ENCODE measurements at places on chromosomes 16 and 17.

- no peak for DNase-seq
Observed at GRCh38 chr17:74754832-74755231, 6.4 kb downstream of the NHERF1 start.

DNA sequence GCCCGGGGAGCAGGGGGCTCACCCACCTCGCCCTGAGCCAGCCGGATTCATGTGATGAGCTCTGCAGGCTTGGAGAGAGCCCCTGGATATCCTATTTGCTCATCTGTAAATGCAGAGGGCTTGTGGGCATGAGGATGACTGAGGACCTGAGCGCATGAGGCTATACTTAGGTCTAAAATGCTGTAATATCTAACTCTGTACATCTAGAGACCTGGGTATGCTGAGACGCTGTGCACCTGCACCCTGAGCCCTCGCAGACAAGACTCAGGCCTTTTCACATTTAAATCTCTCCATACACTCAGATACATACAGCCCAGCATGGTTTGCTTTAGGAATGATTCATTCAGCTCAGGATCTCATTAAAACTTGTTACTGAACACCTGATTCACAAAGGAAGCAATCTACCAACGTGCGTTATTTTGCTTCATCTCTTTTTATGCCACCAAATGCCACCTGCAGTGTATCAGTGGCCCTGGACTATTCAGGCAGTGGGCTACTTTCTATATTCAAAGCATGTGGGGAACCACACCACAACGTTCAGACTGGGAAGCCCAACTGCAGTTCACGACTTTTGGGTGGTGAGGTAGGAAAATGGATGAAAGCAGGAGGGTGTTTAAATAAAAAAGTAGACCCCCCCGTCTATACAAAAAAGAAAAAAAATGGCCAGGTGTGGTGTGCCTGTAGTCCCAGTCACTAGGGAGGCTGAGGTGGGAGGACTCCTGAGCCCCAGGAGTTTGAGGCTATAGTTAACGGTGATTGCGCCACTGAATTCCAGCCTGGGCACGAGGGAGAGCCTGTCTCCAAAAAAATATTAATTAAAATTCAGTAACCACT is 12.0 kb downstream of the USP7 start:
- DNase-seq: no peak

GRCh38 chr16:53922807-53923571 is 219.0 kb downstream of the FTO start:
- no peak for DNase-seq

DNA sequence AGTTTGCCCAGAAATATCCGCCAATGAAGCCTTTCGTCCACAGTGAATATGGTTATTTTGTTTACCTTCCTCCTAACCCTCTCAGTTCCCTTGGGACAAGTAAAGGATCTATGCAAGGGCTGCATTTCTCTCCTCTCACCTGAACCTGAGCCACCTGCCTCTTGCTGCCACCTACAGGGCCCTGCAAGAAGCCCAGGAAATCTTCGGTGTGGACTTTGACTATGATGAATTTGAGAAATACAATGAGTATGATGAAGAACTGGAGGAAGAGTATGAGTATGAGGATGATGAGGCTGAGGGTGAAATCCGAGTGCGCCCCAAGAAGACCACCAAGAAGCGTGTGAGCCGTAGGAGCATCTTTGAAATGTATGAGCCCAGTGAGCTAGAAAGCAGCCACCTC is 14.0 kb downstream of the SUPT6H start:
- no peak for DNase-seq

- DNase-seq: no peak
Observed at GRCh38 chr17:38663964-38664644, 10.7 kb downstream of the EPOP start.

DNA sequence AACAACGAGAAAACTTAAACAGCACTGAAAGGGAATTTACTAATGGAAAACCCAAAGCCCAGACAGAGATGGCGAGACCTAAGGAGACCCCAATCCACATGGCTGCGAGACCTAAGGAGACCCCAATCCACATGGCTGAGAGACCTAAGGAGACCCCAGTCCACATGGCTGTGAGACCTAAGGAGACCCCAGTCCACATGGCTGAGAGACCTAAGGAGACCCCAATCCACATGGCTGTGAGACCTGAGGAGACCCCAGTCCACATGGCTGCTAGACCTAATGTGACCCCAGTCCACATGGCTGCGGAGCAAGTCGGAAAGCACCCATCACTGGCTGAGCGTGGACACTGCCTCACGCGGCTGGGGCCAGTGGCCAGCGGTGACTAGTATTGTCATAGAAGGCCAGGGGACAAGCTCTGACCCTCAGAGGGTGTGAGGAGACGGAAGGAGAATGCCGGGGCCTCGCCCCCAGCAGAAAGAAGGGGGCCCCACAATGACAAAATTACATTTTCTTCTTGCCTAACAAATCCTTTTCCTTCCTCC is 241.8 kb downstream of the C16orf95 start:
- no peak for DNase-seq

DNA sequence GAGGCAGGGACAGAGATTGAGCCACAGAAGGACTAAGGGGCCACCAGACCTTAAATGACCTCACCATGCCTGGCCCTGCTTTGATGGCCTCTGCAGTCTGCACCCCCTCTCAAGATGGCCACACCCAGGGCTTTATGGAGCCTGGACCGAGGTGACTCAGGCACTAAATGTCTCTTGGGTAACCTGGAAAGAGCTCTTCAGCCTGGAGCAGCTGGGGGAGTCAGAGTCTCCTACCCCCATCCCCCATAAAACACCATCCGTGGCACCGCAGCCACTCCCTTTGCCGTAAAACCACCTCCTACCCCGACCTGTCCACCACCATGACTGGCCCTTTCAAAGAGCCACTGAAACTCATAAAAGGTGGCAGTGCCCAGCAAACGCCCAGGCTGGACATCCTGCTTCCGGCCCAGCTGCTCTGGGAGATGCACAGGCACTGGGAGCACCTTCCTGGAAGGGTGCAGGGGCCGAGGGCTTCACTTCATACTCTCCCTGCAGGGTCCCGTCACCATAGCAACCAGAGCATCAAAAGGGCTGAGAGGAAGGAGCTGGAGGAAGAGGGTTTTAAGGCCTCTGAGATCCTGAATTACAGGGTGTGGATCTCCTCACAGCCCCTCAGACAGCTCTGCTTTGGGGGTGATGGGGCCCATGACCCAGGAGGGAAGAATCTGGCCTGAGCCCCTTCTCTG is 22.3 kb downstream of the FOXN1 start:
- no peak for DNase-seq

- DNase-seq: no peak
Observed at GRCh38 chr17:81131486-81132196, 33.7 kb upstream of the PVALEF start.

DNA sequence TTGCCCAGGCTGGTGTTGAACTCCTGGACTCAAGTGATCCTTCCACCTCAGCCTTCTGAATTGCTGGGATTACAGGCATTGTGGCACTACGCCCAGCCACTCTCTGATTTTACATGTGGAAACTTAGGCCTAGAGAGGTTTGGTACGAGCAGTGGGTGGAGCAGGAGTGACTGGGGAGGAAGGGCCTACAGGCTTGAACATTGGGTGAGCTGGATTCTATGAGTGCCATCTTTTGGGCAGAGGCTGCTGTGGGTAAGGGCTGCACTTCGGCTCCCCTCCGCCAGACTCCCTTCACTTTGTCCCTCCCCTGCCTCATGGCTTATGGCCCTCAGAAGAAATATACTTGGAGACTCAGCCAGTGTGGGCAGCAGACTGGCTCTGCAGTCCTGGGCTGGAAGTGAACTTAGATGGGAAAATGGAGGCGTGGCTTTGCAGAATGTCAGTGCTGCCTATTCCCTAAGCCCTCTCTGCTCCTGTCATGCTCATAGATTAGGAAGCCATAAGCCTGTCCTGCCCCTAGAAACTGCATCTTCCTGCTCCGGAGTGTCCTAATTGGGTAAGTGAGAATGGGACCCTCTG is 9.5 kb upstream of the MRC2 start:
- DNase-seq: no peak

GRCh38 chr17:61440697-61441096 is 11.5 kb upstream of the TBX4 start:
- DNase-seq: no peak

- no peak for DNase-seq
Observed at GRCh38 chr16:66491716-66492064, 58.2 kb downstream of the TK2 start.

- no peak for DNase-seq
Observed at GRCh38 chr17:40496170-40496569, 5.3 kb downstream of the TNS4 start.

DNA sequence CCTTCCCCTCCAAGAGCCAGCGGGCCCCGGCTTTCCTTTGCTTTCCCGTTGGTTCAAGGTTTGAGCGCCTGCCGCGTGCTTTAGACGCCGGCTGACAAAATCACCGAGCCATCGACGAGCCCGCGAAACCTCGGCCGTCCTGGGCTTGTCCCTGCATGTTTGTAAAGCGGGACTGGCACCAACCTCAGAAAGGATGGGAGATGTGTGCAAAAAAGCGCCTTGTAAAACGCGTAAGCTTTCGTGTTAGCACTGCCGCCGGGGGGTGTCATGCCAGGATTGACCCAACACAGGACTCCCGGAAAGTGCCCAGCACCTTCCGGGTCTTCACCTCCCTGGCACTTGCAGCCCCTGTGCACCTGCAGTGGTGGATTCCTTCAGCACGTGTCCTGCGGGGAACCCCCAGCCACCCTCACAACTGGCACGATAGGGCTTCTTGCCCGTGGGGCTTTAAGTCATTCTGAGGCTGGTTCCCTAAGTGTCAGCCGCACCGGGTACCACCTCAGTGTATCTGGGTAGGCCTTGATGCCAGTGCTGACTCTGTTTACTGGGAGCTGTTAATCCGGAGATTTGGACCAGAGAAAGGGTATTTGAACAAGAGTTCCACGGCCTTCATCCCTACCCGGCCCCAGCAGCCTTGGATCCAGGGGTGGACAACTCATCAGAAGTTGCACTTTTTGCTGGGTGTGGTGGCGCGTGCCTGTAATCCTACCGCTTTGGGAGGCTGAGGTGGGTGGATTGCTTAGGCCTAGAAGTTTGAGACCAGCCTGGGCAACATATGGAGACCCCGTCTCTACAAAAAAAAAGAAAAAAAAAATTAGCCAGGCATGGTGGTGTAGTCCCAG is 817 bp downstream of the NDUFAF8 start:
- DNase-seq: peak; percentile 37

- DNase-seq: no peak
Observed at GRCh38 chr17:19911033-19911432, 43.3 kb upstream of the ULK2 start.

DNA sequence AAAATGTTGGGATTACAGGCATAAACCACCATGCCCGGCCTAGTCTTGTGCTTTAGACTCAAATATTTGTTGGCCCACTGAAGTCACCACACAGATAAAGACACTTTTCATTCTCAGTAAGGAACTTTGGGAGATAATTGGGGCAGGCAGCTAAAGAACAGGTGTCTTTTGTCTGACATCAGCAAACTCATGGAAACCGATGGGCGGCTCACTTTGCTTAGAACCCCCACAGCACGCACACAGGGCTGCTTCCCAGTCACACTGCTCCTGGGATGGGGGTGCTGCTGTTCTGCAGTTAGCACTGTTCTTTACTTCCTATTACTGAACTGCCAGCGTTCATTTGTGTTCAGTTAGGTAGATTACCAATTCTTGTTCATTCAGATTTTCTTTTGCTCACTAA is 18.0 kb upstream of the BRCA1 start:
- DNase-seq: no peak

DNA sequence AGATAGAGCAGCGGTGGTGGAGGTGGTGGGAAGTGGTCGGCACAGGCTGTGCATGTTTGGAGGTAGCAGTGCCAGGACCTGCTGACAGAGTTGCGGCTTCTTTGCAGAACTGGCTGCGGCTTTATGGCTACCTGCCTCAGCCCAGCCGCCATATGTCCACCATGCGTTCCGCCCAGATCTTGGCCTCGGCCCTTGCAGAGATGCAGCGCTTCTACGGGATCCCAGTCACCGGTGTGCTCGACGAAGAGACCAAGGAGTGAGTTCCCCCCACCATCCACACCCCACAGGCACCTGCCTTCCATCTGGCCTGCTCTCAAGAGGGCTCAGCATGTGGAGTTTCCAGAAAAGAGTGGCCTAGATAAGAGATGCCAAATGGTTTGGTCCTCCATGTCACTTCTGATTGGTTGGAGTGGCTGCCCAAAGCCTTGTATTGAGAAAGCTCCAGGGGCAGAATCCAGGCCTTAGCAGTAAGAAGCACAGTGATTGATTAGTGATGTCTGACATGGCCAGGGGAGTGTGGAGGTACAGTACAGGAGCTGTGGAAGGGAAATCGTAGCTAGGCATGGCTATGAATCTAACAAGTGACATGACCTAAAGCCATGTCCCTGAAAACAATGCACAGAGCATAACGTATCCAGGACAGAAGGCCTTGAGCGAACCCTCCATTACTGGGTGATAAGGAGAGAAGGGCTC is 12.0 kb downstream of the MMP15 start:
- DNase-seq: no peak

DNA sequence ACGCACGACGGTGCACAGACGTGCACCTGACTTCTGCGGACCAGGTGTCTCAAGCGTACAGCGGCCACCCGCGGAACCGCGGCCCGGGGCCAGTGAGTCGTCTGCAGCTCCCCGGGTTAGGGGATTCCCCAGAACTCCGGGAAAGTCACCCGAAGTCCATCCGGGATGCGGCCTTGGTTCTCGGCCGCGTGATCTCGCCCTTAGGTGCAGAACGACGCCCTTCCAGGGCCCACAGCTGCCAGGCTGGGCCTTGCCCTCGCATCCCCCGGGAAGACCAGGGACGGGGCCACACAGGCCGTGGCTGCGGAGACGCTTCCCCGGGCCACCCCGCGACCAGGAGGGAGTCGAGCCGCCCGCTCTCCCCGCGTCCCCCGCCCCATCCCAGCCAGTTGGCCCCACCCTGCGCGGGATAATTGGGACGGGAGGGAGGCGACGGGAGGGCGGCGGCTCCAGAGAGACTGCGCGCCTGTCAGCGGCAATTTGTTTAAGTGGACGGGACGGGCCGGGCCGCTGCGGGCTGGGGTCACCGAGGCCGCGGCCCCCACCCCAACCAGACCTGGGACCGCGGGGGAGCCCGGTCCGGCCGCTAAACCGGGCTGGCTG is 3.6 kb upstream of the TBX2 start:
- DNase-seq: no peak

DNA sequence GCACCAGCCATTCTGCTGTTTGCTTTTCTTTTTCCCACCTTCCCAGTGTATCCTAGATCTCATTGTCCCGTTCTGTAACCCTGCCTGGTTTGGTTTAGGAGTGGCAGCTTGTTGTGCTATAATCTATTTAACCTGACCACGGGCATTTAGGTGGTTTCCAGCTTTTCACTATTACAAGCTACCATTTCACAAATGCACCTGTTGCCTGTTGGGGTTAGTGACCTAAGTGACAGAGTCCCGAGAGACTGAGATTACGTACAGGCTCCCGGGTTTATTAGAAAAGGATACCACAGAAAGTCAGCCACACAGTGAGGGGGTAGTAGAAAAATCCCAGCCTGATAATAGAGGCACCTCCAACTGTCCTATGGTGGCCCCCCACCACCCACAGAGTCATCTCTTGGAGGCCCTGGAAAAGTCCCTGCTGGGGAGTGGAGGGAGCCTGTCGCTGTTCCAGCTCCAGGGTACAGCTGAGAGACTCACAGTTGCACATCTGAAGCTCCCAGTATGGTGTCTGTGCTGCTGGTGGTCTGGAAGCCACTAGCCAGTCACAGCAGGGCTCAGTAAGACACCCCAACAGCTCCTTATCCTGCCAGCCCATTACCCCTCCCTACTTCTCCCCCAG is 21.2 kb downstream of the CLEC16A start:
- DNase-seq: peak; percentile 53
